Left renal pelvis (tissue), 4 donors: ENCODE measurements at places on chromosomes 16 and 17. TPM values are rescaled to one million over a fixed set of nuclear protein-coding genes. Genes with fewer than 3 reads are reported as not detected.

DNA sequence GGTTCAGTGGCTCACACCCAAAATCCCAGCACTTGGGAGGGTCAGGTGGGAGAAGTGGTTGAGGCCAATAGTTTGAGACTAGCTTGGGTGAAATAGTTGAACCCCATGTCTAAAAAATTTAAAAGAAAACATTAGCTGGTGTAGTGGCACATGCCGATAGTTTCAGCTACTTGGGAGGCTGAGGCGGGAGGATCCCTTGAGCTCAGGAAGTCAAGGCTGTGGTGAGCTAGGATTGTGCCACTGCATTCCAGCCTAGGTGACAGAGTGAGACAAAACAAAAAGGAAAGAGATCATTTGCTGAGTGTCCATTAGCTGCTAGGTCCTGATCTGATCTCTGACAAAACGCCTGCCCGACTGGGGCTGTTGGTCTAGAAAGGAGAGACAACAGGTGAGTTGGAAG is 14.1 kb upstream of the DBNDD1 start:
- no peak for DNase-seq

DNA sequence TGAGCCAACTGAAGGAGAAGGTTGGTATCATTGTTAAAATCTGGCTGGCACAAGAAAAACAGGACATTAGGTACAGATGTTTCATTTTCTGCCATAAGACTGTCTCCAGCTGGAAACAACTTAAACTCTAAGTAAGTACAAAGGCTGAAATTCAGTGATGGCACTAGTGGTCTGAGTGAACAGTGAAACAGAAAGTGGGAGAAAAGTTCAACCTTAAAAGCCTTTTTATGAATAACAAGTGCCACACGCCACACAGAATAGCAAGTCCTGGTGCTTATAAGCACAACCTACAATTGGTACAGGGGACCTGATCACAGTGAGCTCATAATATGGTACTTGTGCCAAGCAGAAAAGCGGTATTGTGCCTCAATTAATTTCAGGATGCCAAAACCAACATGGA is 56.7 kb downstream of the CEP112 start:
- DNase-seq = no peak

DNA sequence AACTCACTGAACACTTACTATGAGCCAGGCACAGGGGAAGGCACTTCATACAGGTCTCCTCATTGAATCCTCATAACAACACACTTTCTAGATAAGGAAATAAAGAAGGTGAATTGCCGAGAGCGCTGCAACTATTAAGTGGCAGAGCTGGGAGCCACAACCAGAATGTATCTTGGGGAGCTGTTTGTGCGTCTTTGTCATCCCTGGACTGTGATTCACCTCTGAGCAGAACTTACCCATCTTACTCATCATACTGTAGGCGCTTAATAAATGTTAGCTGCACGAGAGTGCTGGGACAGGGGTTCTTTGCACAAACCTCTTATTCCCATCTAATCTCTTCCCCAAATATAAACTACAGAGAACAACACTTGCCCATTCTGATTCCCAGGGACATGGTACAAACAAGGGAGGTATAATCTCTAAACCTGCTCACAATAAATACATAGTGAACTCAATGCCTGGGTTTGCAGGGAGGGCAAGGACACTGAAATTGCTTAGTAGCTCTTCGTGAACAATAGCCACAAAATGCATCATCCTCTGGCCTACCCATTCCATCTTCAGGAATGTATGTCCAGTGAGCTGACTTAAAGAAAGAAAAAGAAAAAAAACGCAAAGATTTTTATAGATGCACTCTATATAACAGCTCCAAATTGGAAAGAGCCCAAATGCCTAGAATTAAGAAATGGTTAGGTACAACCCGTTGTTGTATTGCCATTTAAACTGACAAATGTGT is 43.0 kb downstream of the MYO18A start:
- no peak for DNase-seq

PITPNC1 gene
- polyA plus RNA-seq = 21.3 TPM

DNA sequence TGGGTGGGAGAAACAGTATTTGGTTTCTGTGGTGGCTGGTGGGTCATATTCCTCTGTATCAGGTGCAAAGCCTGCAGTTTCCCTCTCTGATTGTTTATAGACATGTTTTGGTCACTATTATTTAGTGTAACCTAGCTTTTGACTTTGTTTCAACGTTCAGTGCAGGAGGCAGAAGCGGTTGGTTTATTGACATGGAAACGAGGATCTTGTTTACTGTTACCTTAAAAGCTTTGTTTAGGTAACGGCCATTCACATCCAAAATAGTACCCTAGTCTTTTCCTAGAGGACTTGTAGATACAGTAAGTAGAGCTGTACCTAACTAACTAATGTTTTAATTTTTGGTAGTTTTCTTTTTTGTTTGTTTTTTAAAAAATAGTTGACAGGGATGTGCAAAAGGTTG is 3.5 kb downstream of the MSI2 start:
- DNase-seq = no peak

DNA sequence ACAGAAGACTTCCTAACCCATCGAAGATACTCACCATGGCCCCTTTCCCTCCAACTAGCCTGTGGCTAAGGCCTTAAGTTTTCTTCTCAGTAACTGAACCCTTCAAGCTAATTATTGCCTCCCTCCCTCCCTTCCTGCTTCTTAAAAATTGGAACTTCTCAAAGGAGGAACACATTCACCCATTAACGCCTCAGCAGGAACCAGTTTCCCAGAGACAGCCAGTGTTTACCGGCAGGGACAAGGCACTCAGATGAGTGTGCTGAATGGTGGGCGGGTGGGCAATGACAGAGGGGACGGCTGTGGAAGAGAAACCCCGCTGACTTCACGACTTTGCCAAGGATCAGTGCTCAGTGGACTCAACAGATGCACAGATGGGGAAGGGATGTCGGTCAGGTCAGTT is 20.3 kb downstream of the PITPNA start:
- DNase-seq = no peak

DNA sequence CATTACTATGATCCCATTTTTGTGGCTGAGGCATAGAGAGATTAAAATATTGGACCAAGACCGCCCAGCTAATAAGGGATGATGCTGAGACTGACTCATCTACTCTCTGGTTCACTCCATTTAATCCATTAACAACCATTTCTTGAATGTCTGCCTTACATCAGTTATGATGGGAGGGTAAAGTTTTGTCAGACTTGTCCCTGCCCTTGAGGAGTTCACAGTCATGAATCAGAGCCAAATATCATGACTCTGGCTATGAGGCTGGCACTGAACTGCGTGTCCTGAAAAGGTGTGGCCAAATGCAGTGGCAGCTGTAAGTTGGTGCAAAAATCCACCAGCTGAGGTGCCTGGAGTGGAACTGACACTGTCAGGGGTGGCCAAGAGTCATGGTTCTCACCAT is 35.0 kb upstream of the MAF start:
- no peak for DNase-seq

CNTD1 gene
- polyA plus RNA-seq = 1.4 TPM

GRCh38 chr16:47016700-47017133 is 43.2 kb upstream of the DNAJA2 start:
- DNase-seq = no peak

C17orf50 gene
- 0.21 TPM for polyA plus RNA-seq

CD7 gene
- 0.14 TPM for polyA plus RNA-seq

DNA sequence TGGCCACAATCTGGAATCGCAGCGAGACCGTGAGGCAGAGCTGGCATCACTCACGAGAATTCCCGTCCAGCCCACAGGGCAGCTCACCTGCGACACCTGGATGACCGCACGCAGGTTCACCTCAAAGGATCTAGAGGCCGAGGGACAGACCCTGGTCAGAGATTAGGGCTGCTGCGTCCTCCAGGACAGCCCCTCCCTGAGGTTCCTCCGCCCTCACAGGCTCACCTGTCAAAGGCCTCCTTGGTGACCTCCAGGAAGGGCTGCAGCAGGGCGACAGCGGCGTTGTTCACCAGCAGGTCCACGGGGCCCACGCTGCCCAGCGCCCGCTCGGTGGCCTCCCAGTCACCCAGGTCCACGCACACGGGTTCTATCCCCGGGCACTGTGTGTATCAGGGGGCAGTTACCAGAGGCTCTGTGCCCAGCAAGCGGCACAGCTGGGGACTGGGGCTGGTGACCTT is 834 bp downstream of the DCXR start:
- DNase-seq = no peak

DNA sequence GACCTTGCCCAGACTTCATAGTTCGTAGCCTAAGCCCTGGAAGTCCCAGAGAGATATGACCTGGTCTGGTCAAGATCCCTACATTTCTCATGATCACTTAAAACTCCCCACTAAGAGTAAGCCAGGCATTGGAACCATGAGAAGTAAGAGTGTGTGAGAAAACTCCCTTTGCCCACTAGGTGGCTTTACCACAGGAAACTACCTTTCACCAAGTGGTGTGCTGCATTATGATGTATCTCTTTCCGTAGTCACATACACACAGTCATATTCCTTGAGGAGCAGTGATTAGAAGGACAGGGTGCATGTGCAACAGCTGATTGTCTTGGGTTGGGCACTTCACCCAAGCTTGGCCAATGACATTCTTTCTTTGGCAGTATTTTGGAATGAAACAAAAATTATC is 639.3 kb downstream of the KCNJ2 start:
- DNase-seq = no peak

DNA sequence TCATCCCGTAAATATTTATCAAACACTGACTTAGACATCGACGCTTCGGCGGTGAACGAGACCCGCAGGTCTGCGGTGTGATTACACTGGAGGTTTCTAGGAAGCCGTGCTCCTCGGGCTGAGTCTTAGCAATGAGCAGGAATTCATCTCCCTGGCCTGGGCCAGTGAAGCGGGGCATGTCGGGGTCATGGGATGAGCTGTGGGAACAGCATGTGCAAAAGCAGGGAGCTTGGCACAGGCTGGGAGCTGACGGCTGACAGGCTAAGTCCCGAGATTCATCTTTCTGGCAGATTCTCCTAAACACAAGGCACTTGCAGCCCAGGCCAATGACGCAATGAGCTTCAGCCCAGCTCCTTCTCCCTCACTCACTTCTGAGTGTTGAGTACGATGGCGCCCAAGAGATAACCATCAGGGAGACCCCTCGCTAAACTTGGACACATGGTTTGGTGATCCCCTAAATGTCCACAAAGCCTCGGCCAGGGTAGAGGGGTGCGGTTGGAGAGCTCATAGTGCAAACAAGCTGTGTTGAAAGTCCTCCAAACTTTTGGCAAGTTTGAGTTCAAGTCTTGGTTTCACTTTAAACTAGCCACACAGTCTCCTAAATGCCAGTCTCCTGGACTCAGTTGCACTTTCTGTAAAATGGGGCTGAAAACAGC is 12.8 kb downstream of the CRISPLD2 start:
- DNase-seq = no peak

GRCh38 chr17:50029185-50029584 is 26.7 kb upstream of the ITGA3 start:
- DNase-seq = no peak

OTOP3 gene
- polyA plus RNA-seq = not detected

GRCh38 chr16:58499615-58500351 is at the start of gene NDRG4:
Gene NDRG4 (plus strand): TSS chr16:58500143. CDS start chr16:58500249, 106 bp downstream.
- DNase-seq = no peak

GRCh38 chr16:7834771-7835431 is 502.3 kb downstream of the RBFOX1 start:
- DNase-seq = no peak

DNA sequence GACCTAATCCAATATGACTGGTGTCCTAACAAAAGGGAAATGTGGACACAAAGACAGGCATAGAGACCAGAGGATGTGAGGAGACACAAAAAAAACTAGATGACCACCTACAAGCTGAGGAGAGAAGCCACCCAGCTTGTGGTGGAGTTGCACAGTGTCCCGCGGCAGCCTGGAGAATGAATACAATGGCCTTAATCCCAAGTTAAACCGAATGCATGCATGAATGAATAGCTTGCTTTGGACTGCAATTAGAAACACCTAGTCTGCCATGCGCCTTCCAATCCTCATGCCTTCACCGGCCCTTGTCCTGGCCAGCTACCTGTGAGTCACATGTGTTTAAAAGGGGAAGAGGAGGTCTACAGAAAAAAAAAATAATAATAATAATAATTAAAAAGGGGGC is 72.0 kb downstream of the CNGB1 start:
- DNase-seq = no peak

GRCh38 chr17:36849871-36850348 is 87.4 kb upstream of the LHX1 start:
- DNase-seq = no peak

KCNG4 gene
- 0.09 TPM for polyA plus RNA-seq

DNA sequence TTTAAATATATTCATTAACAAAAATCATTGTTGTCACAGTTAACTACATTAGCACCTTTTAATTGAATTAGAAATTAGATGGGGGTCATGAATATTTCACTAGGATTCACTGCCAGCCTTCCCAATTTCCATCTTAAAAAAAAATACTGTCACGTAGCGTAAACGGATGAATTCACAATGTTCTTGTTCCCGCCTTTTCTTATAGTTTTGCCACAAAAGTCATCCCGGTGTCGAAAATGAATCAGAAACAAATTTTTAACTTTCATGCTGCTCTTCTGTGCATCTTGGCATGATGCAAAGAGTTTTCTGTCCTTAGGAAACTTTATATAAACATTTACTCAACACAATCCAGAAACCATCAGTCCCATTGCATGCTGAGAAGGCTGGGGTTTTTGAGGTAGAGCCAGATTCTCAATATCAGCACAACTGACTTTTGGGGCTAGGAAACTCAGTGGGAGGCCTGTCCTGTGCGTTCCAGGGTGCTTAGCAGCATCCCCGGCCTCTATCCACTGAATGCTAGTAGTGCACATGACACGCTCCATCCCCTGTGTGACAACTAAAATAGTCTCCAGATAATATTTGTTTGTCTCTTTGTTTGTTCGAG is 252.9 kb upstream of the XYLT1 start:
- no peak for DNase-seq

DNA sequence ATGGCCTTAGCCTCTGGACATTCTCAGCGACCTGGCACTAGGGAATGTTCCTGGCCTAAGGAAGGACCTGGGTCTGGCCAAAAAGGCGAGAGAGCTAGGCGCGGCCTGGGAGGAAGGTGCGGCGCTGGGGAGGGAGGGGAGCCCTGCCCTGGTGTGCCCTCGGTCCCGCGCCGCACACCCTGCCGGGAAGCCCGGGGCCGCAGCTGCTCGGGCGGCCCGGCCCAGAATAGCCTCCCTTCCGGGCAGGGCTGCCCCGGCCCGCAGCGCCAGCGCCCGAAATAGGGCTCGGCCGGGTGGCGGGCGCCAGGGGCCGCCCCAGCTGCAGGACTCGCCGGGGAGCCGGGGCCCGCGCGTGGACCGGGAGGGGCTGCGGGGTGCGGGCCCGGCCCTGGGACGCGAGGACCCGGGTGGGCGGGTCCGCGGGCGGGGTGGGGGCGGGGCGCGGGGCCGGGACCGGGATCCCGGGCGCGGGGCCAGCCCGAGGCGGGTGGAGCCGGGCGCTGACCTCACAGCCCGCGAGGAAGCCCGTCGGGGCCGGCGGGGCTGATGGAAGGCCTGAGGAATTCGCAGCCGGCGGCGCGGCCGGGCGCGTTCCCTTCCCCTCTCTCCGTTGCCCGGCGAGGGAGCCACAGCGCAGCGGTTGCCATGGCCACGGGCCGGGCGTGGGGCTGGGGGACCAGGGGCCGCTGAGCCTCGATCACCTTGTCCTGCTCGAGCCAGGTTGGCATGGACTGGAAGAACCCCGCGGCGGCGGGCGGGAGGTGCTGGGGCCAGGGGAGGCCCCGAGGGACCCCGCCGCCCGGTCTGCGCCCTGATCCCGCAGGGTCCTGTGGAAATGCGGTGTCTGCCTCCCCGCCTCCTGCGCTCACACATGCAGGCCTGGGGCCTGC is 18.1 kb downstream of the SOCS3 start:
- no peak for DNase-seq
